ENCODE measurements at places on chromosomes 16 and 17.

DNA sequence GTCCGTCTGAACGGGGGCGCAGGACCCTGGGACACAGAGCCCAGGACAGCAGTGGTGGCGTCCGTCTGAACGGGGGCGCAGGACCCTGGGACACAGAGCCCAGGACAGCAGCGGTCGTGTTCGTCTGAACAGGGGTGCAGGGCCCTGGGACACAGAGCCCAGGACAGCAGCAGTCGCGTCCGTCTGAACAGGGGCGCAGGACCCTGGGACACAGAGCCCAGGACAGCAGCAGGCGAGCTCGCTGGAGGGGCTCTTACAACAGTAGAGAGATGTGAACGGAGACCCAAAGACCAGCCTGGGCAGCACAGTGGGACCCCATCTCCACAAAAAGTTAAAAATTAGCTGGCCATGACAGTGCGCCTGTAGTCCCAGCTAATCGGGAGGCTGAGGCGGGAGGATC, 40.7 kb downstream of the LMF1 start:
- DNase-seq, result no peak
- H3K27me3 ChIP-seq, result no peaks in the 10 kb centered on the region
- H3K4me1 ChIP-seq, result peaks cover 3% of the 10 kb centered on the region
- no peak overlapping the region for H3K27ac ChIP-seq

DNA sequence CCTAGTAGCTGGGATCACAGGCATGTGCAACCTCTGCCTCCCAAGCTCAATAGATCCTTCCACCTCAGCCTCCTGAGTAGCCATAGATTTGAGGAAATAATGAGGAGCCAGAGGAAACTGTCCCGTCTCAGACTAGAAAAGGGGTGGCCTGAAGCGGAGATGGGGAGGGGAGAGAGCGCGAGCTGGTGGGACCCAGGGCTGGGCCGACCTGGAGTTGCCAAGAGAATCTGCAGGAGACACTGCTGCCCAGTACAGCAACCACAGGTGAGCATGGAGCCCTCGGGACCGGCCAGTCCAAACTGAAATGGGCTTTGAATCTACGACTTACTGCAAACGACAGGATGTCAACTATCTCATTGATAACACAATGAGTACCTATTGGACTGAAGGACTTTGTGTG, 24.3 kb downstream of the CD300A start:
- H3K27me3 ChIP-seq, result no peaks in the 10 kb centered on the region
- H3K27ac ChIP-seq, result no peak overlapping the region
- no peak overlapping the region for H3K4me3 ChIP-seq
- H3K4me1 ChIP-seq, result no peaks in the 10 kb centered on the region
- H3K36me3 ChIP-seq, result peaks cover 13% of the 10 kb centered on the region

- DNase-seq, result peak; percentile 25
- H3K4me3 ChIP-seq, result no peak overlapping the region
- peaks cover 5% of the 10 kb centered on the region for H3K27me3 ChIP-seq
- H3K4me1 ChIP-seq, result peaks cover 13% of the 10 kb centered on the region
Observed at GRCh38 chr17:45394913-45395568, 37.6 kb downstream of the ARHGAP27 start.

GRCh38 chr16:9260666-9261065, 169.2 kb downstream of the HAPSTR1 start:
- H3K36me3 ChIP-seq, result no peaks in the 10 kb centered on the region
- DNase-seq, result no peak
- no peak overlapping the region for H3K4me3 ChIP-seq
- peaks cover 8% of the 10 kb centered on the region for H3K27me3 ChIP-seq
